ENCODE measurements at places on chromosomes 11 and 22.

- no peak for DNase-seq
These were observed 12.3 kb downstream of the ARFGAP3 start for GRCh38 chr22:42844756-42845155.

GRCh38 chr11:100687630-100688395, 725 bp downstream of the ARHGAP42 start:
- no peak for DNase-seq

GRCh38 chr22:31790240-31790639, 36.4 kb downstream of the DEPDC5 start:
- no peak for DNase-seq

DNA sequence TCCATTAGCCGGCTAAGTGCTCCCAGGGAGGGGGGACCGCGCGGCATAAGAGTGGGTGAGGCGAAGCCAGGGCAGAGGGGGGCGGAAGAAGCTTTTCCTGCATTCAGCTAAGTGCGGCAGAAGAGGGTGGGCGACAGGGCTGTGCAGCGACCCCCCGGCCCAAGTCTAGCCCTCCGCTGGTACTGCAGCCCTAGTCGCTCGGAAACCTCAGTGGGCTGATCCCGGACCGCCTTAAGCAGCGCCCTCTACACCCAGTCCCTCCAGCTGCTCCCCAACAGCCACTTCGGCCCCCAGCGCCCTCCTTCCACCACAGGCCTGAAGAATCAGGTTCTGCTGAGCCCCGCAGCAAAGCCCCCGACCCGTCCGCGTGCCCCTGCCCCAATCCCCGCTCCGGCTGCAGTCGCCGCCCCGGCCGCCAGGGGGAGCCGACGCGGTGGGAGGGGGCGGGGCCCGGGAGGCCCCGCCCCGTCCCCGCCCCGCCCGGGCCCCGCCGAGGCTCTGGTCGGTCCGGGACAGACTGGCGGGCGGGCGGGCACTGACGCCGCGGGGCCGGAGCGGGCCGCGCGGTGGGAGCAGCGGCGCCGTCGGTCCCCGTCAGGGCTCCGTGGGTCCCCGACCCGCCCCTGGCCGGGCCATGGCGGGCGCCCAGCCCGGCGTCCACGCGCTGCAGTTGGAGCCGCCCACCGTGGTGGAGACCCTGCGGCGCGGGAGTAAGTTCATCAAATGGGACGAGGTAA, at the start of gene PLCB3:
PLCB3 (plus strand) TSS at position 515 of the 737 bp plus-strand sequence; CDS start at position 635, 120 bp downstream.
- DNase-seq, result peak; percentile 61

DNA sequence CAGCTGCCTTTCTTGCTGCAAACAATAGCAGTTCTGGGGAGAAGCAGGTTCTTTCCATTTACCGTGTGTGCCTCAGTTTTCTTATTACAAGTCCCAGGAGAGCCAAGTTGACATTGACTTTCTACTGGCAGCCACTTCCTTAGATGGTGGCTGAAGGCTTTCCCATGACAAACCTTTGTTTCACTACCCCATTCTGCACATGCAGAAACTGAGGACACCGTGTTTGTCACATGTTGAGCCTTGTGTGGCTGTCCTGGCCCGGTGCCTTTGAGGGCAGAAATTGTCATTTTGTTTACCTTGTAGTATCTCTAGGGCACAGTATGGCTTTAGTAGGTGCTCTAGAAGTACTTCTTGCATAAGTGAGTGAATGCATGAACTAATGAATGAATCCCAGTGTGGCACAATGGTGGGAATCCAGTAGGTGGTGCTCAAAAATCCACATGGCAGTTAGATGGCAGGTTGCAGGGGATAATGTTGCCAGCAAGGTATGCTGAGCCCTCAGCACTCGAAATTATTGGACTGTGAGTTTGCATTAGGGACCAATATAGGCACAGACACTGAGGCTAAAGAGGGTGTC, 101.6 kb downstream of the CSNK2A3 start:
- no peak for DNase-seq

DNA sequence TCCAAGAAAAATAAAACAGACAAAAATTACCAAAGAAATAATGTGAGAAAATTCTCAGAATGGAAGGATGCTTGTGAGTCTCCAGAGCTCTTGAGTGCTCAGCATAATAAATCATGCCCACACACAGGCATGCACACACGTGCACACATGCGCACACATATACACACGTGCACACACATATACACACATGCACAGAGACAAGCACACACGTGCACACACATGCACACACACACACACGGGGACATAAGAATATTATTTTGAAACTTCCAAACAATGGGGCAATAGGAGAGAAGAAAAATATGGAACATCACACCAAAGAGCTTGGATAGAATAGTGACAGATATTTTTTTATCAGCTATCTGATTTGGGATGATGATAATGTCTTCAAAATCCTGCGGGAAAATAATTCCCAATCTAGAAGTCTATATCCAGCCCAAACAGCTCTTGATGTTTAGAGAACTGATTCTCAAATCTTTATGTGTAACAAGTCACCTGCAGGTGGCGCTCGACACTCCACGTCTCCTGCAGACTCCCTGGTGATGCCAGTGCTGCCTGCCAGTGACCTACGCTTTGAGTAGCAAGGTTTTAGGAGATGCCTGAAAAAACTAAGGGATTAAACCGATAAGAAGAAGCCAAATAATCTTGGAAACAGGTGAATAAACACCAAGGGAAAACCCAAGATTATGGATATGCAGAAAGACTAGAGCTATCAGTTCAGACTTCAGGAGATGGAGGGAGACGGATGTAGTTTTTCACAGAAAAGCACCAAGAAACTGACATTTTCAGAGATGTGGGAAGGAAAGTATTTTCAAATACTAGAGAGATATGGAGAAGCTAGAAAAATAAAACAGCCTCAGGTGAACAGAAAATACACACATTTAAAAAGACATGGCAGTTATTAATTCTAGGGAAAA, 743.6 kb downstream of the ETS1 start:
- no peak for DNase-seq

GRCh38 chr11:109914038-109914437, 179.2 kb upstream of the ZC3H12C start:
- no peak for DNase-seq

DNA sequence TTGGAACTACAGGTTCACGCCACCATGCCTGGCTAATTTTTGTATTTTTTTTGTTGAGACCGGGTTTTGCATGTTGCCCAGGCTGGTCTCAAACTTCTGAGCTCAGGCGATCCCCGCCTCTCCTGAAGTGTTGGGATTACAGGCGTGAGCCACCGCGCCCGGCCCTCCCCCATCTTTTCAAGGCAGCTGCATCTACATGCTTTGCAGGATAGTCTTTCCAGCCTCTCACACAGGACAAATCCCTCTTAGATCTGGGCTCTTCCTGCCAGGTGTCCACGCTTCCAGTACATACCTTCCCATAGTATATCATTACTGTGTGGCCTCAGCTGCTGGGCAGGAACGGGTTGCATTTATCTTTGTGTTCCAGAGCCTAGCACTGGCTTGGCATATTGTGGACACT, 49.7 kb downstream of the C11orf96 start:
- DNase-seq, result no peak

DNA sequence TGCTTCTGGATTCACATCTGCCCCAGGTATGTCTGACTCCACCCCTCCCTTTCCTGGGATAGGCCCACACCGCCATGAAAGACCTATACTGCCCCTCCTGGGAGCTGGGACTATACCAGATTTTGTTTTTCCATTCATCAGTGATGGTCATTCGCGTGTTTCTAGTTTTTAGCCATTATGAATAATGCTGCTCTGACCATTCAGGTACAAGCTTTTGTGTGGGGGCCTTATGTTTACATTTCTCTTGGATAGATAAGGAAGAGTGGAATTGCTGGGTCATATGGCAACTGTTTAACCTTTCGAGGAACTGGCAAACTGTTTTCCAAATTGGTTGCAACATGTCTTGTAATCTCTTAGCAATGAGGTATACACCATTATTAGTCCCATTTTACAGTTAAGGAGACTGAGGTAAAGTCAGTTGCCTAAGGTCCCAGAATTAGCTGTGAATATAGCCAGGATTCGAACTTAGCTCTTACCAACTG, 1.2 kb upstream of the TBC1D10A start:
- DNase-seq, result no peak

DNA sequence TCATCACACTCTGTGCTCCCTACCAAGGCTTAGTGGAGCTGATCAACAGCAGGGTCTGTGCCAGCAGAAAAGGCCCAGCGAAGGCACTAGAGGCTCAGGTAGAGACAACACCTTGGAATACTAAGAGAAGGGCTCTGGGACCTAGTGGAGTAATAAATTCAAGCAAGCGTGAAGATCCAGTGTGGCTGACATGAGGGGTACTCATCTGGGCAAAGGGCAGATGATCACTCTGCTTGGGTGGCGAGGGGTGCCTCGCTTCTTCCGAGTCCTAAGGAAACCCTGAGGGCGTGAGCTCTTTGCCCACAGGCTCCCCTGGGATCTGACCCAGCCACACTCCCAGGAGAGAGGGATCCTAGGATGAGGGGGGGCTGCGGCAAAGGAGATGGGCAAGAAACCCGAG, 3.5 kb upstream of the TPBGL start:
- DNase-seq, result peak; percentile 5

DNA sequence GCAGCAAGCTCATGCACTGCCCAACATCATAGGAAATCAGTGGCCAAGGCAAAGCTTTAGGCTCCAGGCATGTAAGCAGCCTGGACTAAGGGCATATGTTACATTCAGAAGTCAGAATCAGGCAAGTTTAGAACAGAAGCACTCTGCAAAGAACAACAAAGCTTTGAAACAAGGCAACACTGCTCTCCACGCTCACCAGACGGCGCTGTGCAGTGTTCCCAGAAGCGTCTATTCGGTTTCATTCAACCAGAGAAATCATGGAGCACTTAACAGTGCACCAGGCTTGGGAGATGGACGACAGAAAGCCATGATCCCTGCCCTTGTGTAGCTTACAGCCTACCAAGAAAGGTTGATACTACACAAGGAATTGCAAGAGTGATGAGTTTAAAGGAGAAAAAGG, 555.8 kb downstream of the BUD13 start:
- peak; percentile 12 for DNase-seq

DNA sequence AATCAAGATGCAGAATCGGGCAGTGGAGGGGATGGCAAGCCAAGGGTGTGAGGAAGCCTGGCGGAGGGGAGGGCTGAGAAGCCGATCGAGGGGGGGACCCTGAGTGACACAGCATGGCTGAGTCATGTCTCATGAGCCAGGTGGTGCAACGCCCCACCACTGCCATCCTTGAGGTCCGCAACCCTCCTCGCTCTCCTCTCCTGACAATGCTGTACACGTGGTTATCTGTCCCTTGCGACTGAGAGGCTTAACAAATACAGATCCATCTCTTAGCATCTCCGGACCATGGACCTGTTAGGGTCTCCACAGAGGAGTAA, 14.2 kb downstream of the SLC22A12 start:
- DNase-seq, result no peak

GRCh38 chr22:36145881-36146280, 14.7 kb downstream of the APOL3 start:
- DNase-seq, result no peak

- no peak for DNase-seq
These were observed 612.7 kb downstream of the BRD1 start for GRCh38 chr22:49214976-49215375.

GRCh38 chr11:64211181-64211872, 4.8 kb downstream of the FERMT3 start:
- DNase-seq, result no peak

- no peak for DNase-seq
These were observed 311 bp downstream of the BRD1 start for GRCh38 chr22:49827271-49827852.

GRCh38 chr11:9118277-9118676, 26.9 kb upstream of the SCUBE2 start:
- no peak for DNase-seq

GRCh38 chr22:38046070-38046748, 11.0 kb upstream of the PICK1 start:
- no peak for DNase-seq

- peak; percentile 81 for DNase-seq
These were observed at the start of gene UBE2L6 for GRCh38 chr11:57567515-57568329. UBE2L6 (minus strand) TSS chr11:57567672; CDS start chr11:57567611, 61 bp downstream.

DNA sequence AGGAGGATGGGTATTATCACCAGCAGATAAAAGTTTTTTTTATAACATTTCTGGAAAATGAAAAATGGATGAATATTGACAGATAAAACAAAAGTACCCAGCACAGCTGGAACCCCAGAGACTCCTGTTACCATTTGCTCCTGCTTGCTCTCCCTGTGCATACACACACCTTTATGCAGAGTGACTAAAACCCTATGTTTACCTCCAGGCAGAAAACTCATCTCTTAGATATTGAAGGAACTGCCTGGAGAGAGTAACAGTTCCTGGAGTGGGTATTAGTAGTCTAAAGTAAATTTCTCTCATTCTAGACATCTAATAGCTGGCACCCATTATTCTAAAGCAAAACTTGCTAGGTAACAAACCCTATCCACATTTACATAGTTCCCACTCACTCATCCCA, 38.0 kb downstream of the CYP2R1 start:
- DNase-seq, result no peak

DNA sequence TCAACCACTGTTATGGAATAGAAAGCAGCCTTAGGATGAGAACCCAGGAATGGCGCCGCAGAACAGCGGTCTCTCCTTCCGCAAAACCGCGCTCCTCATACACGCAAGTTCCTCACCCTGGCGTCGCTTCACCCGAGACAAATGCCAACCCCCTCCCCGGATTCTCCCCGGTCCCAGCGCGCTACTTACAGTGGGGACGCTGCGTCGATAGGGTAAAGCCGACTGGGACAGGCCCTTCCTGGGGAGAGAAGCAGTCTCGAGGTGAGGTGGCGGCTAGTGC, 287 bp downstream of the RPS13 start:
- no peak for DNase-seq

DNA sequence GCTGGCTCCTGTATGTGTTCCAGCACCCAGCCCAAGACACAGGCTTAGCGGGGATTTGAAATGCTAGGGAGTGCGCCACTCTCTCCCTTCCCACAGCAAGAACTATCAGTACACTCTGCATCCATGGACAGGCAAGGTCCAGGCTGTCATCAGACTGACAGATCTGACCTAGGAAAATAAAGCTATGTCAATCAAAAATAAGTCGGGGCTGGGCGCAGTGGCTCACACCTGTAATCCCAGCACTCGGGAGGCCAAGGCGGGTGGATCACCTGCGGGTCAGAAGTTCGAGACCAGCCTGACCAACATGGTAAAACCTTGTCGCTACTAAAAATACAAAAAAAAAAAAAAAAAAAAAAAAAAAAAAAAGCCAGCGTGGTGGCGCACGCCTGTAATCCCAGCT, 1.7 kb upstream of the MOV10L1 start:
- no peak for DNase-seq

- DNase-seq, result no peak
These were observed 447.8 kb upstream of the CNTN5 start for GRCh38 chr11:98572941-98573340.

GRCh38 chr22:43001271-43002201, 13.4 kb downstream of the PACSIN2 start:
- no peak for DNase-seq

Data from NCI-H2171 (cell line).